ENCODE measurements at places on chromosomes 16 and 17.

DNA sequence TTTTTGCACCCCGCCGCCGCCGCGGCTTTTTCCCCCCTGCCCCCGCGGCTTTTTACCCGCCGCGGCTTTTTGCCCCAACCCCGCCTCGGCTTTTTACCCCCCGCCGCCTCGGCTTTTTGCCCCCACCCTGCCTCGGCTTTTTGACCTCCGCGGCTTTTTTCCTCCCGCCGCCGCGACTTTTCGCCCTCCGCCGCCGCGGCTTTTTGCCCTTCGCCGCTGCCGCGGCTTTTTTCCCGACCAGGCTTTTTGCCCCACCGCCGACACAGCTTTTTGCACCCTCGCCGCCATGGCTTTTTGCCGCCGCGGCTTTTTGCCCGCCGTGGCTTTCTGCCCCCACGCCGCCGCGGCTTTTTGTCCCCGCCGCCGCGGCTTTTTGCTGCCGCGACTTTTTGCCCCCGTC lies 137.0 kb upstream of the TP53TG3D start:
- no peak for DNase-seq

DNA sequence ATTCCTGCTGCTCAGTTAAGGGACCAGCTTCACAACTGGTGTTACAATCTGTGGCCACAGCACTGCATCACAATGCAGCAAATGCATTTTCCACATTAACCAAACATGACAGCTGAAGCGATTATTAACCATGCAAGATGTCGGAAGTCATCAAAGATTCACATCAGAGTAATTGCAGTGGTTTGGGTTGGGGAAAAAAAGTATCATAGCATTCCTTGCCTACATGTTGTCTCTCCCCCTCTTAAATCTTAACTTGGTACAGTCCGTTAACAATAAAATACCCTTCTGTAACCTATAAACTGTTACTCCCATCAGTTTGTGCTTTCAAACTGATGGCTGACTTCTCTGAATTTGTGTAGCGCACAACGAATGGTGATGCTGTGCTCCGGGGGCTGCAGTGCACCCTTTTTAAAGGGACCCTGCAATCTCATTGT lies 51.6 kb downstream of the NUP93 start:
- no peak for DNase-seq

- peak; percentile 30 for DNase-seq
Measured at GRCh38 chr16:351804-352520, 561 bp downstream of the AXIN1 start.

GRCh38 chr17:80545499-80545826 lies 825 bp downstream of the RPTOR start:
- peak; percentile 28 for DNase-seq

DNA sequence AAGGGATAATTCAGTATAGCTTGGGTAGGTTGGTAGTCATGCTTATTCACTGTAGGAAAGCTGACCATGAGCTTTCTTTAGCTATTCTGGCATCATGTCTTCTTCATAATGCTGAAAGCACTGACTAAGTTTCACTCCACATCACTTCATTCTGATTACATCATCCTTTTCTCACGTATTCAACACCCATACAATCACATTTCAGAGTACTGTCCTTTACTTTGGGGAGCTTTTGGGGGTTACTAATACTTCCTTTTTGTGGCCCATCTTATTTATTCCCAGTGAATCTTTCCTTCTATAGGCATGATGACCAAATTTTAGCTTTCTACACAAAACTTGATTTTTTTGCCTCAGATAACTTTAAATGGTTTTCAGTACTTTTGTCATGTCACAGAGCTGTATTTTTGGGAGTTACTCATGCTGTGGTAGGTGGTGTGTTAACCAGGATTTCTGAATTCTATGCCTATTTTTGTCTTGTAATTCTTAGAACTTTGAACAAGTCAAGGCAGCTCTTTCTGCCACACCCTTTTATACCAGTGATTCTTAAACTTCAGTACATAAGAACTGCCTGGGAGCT lies 23.5 kb downstream of the TADA2A start:
- DNase-seq: peak; percentile 8

- DNase-seq: no peak
Measured at GRCh38 chr17:55201308-55201932, 63.3 kb upstream of the HLF start.

GRCh38 chr16:12255473-12255872 lies 278.9 kb downstream of the SNX29 start:
- peak; percentile 60 for DNase-seq

All from NAMALWA (cell line).